ENCODE measurements at places on chromosomes 16 and 17.

DNA sequence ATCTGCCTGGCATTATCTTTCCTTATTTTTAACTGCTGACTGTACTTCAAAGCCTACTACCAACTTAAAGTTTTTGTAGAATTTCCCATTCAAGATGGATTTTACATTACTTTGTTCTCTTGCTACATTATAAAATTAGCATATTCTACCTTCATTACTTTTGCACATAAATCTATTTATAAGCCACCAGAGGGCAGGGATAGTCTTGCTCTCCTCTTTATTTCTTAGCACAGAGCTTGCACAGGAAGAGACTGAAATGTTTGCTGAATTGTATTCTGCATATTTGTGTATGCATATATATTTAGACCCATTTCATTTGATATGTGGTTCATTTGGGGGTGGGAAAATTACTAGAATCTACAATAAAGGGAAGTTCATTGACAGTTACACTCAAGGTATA lies 108.0 kb downstream of the SKAP1 start:
- no peak for DNase-seq

- DNase-seq = no peak
These were observed 97.8 kb upstream of the GSE1 start for GRCh38 chr16:85515319-85515745.

DNA sequence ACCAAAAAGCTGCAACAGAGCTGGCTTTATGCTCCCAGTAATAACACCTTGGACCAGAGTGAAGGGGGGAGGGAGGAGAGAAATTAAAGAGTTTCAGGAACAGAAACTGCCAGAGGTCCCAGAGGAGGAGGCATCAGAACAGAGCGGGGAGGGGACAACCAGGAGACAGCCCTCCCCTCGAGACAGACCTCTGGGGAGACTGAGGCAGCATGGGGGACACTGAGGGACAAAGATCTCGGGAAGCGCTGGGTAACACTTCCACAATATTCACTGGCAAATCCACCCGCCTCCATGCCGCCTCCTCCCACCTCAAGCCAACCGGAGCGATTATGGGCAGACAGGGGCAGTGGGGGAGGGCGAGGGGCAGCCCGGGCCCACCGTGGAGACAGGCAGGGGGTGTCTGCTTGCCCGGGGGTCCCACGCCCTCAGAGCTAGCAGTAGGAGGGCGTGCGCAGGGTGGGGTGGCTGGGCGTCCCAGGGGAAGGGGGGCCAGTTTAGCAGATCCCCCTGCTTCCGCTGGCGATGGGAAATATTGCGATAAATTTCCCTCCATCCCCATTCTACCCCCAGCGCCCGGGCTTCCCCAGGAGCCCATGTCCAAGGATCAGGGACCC lies 1.2 kb downstream of the PCGF2 start:
- no peak for DNase-seq

GRCh38 chr16:7714775-7715174 lies 382.1 kb downstream of the RBFOX1 start:
- no peak for DNase-seq

- DNase-seq = no peak
These were observed 232.2 kb downstream of the ZNF423 start for GRCh38 chr16:49623501-49624266.

DNA sequence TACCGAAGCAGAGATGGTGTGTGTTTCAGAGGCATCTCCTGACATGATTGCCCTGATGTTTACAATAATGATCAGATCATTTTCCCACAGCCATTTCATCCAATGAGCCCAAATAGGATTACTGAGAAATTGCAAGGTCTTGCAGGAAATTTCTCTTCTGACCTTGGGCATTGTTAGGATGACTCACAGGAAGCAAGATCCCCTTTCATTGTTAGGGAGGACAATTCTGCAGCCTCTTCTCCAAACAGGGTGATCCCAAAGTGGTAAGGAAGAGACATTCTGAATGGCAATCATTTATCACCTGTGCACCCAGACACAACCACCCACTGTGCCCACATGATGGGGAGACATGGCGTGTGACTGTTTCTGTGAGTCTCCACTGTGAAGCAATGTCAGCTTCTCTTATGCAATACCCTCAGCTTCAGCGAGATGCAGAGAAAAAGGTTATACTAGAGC lies 306.7 kb upstream of the XYLT1 start:
- no peak for DNase-seq

DNA sequence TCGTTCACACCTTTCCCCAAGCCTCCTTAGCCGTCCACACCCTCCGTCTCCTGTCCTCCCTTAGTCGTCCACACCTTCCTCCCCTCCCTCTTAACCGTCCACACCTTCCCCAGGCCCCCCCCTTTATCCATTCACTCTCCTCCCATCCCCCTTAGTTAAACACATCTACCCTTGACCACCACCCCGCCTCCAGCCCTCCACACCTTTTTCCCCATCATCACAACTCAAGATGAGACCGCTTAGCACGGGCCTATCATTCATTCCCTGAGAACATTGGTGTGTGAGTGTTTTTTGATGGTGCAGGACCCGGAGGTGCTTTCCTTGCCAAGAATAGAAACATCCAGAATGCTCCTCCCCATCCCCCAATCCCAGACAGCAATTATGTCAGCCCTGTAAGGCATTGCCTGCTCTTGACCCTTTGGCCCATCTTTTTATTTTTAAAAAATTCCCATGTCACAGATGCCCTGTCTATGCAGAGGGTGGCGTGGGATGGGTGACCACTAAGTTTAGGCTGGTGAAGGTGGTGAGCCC lies 1.4 kb downstream of the TENT4B start:
- no peak for DNase-seq

GRCh38 chr16:82660075-82660645 lies 33.4 kb downstream of the CDH13 start:
- DNase-seq = no peak

GRCh38 chr17:50318501-50319285 lies 27.2 kb upstream of the XYLT2 start:
- no peak for DNase-seq

GRCh38 chr16:19785512-19786130 lies 67.5 kb downstream of the IQCK start:
- no peak for DNase-seq

GRCh38 chr17:32915245-32915644 lies 12.7 kb upstream of the TMEM98 start:
- no peak for DNase-seq

DNA sequence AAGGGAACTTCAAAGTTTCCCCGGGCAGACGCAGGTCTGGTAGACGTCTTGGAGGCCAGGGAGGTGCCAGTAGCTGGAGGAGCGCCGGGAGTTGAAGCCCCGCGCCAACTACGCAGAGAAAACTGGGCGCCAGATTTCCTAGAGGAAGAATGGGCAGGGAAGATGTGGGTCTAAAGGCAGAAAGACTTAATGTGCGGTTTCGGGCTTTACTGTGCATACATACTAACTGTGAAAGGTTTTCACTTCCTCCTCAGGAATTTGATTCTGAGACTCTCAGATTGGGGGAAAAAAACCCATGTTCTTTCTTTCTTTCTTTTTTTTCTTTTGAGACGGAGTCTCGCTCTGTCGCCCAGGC lies 331 bp upstream of the ZNF287 start:
- no peak for DNase-seq

- DNase-seq = no peak
These were observed 59.8 kb downstream of the RNF213 start for GRCh38 chr17:80320496-80320895.

DNA sequence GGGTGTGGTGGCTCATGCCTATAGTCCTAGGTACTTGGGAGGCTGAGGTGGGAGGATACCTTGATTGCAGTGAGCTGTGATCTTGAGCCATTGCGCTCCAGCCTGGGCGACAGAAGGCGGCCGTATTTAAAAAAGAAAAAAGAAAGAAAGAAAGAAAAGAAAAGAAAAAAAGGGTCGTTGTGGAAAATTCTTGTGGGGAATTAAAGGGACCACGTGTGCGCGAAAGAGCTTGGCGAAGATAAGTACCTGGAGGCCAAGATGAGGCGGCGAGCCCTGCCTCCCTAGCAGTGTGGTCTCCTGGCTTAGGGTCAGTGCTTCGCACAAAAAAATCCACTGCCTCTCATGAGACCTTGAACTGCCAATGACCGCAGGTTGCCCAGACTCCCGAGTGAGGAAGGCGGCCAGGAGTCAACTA lies 728 bp upstream of the NMT1 start:
- no peak for DNase-seq

DNA sequence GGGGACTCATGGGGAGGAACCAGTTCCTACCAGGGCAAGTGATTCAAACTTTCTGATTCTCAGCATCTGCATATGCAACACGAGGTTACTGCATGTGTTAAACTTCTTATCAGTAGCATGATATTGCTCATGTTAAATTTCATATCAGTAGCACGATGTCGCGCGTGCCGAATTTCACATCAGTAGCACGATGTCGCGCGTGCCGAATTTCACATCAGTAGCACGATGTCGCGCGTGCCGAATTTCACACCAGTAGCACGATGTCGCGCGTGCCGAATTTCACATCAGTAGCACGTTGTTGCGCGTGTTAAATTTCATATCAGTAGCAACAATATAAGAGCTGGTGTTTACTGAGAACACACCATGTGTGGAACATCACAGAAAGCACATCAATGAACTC lies 221.6 kb downstream of the GSG1L start:
- DNase-seq = no peak

GRCh38 chr17:41437254-41437653 lies 3.5 kb downstream of the KRT38 start:
- no peak for DNase-seq

DNA sequence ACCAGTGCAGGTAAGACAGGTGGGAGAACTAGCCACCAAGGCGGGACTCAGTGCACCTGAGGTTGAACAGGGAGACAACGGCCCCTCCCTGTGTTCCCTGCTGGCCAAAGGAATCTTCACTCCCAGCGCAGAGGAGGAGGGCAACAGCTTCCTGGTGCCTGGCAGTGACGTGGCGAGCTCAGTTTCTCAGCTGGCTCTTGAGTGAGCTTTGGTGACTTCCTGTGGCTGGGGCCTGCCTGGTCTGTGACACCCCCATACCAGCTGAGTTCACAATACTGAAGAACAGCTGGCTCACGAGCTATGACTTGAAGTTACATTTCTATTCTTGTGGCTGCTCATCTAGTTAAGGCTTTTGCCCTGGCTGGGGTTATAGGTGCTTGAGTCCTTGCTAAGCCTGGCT lies 26.1 kb downstream of the WNT9B start:
- DNase-seq = no peak

GRCh38 chr16:28867241-28867640 lies 3.6 kb downstream of the SH2B1 start:
- no peak for DNase-seq

GRCh38 chr17:44797802-44798201 lies 32.3 kb downstream of the GJC1 start:
- no peak for DNase-seq

GRCh38 chr16:56279132-56279531 lies 87.8 kb downstream of the GNAO1 start:
- DNase-seq = no peak

DNA sequence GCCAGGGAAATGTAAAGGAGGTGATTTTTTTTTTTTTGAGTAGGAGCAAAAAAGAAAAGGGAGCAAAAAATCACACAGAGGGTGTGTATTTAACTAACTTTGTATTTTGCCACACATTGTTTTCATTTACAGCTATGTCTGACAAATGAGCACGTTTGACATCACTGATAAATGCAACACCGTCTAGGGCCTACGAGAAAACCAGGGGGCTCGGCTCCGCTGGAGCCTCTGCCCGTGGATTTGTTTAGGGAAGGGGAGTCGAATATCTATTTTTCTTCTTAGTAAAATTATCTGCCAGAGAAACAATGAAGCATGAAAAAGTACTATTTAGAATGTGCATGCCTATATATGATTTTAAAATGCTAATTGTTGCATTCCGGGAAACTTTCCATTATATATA lies 6.8 kb downstream of the MAF start:
- DNase-seq = no peak

DNA sequence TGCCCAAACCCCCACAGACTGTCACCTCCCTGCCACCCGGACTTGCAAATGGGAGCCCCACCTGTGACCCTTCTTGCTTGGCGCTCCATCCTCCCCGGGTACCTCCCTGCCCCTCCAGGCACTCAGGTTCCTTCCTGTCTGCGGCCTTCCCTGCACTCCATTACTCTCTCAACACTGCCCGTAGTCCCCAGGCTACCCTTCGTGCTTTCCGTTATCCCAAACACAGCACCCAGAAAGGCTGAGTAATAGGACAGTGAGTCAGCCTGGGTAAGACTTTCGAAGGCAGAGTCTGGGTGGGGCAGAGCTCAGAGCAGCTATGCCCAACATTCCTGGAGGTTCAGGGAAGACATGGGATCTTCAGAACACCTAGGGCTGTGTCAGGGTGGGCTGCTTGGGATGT lies 16.6 kb upstream of the C16orf74 start:
- no peak for DNase-seq

- no peak for DNase-seq
These were observed 74.1 kb upstream of the TBX2 start for GRCh38 chr17:61325382-61326073.

- no peak for DNase-seq
These were observed 7.0 kb downstream of the NOS2 start for GRCh38 chr17:27793168-27793905.

- DNase-seq = no peak
These were observed 34.9 kb downstream of the TOM1L2 start for GRCh38 chr17:17937201-17937853.

GRCh38 chr17:45785480-45786193 lies 1.5 kb downstream of the CRHR1 start:
- no peak for DNase-seq

DNA sequence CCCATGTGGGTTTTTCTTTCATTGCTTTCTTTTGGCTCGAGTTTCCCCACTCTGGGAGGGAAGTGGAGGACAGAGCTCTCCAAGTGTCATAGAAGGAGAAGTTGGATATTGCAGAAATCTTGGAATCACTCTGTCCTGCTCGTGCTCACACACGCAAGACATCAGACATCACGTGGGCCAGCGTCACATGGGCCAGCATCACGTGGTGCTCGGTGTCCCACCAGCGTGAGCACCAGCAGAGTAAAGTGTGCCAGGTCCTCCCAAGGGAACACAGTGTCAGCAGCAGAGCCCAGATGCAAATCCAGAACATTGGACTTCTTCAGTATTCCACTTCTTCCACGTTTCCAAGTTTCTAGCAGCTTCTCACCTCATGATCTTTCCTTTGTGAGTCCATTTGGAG lies 327.0 kb downstream of the FOXL1 start:
- DNase-seq = no peak

DNA sequence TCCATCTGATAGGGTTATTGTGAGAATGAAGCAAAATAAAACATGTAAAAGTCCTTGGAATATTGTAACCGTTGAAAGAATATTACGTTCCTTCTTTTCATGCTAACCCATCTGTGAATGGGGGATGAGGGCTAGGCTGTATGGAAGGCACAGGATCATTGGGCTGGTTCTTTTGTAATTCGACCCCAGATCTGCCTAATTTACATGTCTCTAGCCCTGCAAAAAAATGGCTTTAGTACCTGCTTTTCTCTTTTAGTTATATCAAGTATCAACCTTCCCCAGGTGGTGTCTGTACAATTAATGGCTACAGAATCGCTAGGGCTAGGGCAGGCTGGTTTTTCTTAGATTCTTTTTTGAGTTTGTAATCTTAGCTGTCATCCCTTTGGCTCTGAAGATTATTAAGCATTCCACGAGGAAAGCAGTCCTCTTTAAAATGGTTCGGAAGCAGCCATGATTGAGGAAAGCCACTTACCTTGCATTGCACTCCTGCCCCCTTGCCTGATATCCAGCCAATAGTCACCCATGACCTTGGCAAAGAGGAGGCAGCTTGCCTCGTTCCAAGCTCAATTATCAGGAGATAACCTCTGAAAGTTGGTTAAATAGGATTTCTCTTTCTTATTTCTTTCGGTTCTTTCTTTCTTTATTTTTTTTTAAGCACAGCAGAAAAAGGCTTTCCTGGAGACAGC lies 153.9 kb upstream of the ZKSCAN2 start:
- no peak for DNase-seq

All from smooth muscle cell of the brain vasculature (primary cell).